Stimulated activated CD8-positive, alpha-beta memory T cell treated with anti-CD3 and anti-CD28 coated beads, Interleukin-4, amount 100 ng/mL, for 24 hours (primary cell): ENCODE measurements at places on chromosomes 12 and 14.

- no peak for DNase-seq
Observed at GRCh38 chr14:88422919-88423650, 37.6 kb downstream of the SPATA7 start.

DNA sequence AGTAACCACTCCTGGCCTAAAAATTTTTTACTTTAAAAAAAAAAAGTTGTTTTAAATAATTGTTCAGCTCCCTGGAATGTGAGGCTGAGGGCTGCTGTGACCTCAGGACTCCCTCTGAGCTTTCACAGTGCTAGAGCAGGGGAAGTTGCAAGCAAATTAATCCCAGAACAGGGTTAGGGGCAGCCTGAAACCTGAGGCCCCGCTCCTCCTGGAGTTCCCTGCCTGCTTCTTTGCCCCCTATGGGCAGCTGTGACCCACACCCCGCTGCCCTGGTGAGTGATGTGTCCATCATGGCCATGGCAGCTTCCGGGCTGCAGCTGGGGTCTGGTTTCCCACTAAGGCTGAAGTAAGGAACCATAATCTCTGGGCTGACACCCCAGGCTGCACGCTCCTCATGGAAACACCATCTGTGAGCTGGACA, 9.5 kb downstream of the RITA1 start:
- no peak for DNase-seq

DNA sequence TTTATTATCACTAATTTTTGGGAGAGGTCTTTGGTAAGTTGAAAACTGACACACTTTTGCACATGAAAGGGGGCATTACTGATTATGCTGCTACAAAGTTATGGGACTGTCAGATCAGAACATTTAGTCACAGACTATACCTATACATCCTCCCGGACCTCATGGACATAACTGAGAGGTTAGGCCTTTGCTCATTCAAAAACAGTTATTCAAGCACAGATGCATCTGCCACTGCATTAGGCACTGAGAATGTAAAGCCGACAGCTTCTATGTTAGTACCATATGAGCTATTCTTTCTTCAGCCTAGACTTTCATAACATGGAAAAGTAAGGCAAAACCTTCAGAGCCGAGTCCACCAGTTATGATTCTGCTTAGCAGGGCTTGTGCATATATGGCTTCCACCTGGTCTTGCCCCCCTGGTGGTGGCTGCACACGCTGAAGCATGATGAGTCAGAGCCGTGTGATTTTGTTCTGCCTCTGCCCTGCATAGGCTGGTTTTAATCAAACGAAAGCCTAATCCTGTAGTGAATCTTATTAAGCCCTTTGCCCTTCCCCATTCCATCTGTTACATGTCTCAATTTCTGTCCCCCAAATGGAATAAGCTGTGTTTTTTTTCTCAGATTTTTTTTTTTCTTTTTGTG, 21.8 kb upstream of the RNU6-8 start:
- no peak for DNase-seq

GRCh38 chr12:90331821-90332220, 623.2 kb downstream of the CCER1 start:
- no peak for DNase-seq

- DNase-seq: no peak
Observed at GRCh38 chr12:131077931-131078391, 124.3 kb downstream of the ADGRD1 start.

DNA sequence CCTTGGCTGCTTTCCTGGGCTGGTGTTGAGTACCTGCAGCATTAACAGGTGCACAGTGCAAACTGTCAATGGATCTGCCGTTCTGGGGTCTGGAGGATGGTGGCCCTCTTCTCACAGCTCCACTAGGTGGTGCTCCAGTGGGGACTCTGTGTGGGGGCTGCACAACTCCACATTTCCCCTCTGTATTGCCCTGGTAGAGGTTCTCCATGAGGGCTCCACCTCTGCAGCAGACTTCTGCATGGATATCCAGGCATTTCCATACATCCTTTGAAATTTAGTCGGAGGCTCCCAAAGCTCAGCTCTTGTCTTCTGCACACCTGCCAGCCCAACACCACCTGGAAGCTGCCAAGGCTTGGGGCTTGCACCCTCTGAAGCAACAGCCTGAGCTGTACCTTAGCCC, 198.6 kb downstream of the GXYLT1 start:
- DNase-seq: no peak

DNA sequence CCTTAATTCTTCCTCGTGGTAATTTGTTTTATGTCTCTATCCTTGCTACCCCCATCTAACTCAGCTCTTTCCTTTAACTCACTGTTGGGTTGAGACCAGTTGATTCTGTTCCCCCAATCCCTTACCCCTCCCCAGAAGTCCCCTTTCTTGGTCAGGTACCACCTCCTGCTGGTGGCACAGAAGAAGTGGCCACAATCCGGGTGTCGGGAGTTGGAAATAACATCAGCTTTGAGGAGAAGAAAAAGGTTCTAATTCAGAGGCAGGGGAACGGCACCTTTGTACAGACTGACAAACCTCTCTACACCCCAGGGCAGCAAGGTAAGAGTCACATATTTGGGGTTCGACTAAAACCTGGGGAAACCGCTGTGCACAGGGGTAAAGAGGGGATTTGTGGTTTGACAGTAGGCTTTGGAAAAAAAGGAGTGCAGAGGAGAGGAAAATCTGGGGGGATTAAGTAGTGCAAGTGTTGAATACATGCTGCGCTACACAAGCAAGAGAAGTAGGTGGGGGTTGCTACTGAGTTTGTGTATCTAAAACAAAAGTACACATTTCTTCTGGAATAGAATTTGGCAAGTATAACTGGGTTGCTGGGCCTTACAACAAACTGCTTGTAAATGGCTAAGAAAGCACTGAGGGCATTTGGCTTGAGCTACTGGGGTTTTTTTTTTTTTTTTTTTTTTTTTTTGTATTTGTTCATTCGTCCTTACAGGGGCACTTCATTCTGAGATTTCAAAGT, 1.3 kb downstream of the A2ML1 start:
- DNase-seq: no peak

DNA sequence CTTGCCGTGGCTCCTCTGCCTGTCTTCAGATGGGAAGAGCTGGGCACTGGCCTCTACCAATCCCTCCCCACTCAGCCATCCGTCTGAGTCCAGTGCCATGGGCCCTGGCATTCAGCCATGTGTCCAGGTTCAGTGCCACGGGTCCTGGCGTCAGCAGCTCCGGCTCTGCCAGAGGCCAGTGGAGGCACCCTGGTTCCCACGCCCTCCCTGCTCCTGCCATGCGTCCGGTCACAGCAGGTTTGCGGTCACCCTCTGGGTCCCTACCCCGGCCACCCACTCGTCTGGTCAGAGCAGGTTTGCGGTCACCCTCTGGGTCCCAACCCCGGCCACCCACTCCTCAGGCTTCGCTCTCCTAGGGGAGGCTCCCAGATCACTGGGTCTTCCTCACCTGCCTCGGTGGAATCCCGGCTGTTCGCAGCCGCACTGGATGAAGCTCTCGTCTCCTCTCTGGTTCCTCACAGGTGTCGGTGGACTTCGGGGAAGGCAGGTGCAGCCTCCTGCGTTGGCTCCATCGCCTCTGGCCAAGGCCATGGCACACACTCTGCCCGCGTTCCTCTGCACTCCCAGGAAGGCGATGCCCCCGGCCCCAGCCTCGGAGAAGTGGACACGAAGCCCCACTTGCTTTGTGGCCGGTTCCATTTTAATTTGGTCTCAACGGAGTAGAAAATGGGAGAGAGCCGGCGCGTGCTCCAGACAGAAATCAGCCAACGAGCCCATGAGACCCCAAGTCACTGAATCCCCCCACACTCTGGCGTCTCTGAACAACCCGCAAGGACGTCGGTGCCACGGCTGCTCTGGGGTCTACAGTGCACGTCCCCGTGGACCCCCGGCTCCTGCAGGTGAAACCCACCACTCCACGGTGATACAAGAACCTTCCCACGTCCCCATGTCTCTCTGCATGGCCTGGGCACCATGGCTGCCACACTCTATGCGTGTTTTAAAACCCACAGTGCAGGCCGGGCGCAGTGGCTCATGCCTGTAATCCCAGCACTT, 47.8 kb upstream of the FBRSL1 start:
- no peak for DNase-seq

DNA sequence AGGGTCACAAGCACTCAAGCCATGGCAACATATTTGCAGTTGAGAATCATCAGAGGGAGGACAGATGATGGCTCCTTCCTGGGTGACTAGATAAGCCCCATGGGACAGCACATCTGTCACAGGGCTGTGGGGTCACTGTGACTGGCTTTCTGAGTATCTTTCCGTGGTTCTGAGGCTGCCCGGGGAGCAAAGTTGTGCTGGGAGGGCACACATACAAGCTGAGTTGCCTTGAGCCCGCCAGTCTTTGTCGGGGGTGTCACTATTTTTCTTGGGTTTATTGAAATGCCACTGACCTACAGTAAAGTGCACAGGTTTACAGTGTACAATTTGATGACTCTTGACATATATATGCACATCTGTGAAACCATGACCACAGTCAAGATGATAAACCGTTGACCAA, 17.2 kb upstream of the KIF26A start:
- no peak for DNase-seq

DNA sequence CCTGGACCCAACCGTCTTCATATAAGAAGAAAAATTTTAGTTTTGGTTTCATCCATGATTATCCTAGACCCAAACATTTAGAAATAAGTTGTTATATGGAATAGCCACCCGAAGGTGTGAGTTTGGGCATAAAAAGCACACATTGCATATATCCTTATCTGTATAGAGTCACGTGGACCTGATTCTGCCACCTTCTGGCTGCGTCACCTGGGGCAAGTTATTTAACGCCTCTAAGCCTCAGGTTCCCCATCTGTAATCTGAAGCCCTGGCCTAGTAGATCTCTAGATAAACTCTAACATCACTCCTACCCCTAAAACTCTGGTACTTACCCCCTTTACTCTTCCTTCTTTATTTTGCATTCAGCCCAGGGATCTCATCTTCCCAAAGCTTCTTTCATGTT, 14.3 kb upstream of the KRT5 start:
- DNase-seq: no peak

DNA sequence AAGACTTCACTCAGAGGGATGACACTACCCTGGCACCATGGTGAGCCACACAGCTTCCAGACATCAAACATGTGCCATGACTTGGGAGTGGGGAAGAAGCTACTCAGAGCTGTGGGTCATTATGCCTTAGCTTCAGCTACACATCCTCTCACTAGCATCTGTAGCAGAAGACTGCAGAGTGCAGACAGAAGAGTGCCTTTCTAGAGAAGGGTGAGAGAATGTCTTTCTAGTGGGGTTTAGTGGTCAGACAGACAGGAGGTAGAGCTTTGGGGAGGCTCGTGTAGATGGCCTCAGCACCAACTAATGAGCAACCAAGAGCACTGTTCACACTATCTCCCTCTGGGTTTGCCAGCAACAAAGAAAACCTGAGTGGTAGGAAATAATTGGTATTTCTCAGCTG, 4.9 kb upstream of the B4GALNT3 start:
- DNase-seq: no peak

GRCh38 chr12:27696864-27697564, 767 bp downstream of the REP15 start:
- DNase-seq: no peak
